ENCODE measurements at places on chromosomes 4 and X.

- DNase-seq: no peak
Measured at GRCh38 chrX:79719568-79720231, 294.9 kb upstream of the TBX22 start.

DNA sequence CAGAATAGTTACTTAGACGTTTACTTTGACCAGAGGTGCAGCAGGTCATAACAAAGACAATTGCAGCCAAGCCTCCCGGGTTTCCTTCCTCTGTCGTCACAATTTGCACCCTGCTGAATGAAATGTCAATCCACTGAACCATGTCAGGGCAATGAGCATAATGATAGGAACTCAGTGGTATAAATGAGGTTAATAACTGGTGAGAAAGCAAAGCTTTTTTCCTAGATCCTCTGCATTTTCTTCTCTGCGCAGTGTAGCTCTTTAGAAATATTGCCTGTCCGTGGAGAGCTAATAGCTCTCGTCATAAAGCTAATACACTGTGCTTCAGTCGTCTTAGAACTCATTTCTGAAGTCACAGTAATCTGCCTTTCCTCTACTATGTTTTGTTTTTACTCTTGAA lies 1960.1 kb upstream of the ADGRL3 start:
- no peak for DNase-seq

- no peak for DNase-seq
Measured at GRCh38 chr4:155208258-155209054, at the start of gene NPY2R. NPY2R (plus strand) TSS chr4:155208636; CDS start chr4:155213940, 5,304 bp downstream.

DNA sequence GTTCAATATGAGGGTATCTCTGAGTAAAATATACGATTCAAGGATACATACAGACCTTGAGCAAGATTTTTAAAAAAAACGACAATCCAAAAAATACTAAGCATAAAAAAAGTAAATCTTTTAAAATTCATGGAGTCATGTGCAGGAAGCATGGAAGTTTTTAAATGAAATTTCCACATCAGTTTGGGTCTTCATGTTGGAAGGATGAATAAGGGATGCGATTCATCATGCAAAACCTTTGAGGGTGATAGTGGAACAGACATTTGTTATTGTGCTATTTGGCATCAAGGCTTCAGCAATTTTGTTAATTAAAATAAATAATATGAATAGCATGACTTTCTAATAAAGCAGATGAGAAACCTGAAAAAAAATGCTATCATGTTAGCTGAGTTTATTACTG lies 815.0 kb upstream of the PCDH10 start:
- no peak for DNase-seq

- DNase-seq: no peak
Measured at GRCh38 chrX:133881007-133881406, 104.4 kb downstream of the GPC3 start.

DNA sequence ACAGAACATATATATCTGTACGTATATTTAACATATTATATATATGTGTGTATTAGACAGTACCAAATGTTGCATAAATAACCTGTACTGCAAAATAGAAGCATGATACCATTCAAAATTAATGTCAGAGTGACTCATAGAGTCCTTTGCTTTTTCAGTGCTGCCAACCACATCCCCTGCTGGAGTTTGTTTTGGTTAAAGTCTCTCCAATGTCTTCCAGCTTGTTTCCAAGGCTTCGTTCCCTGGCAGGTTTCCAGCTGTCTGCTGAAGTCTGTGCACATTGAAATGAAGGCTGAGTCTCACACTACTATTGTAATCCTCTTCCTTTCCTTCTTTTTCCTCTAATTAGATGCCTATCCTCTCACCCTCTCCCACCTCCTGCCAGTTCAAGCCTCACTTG lies 14.9 kb downstream of the NRK start:
- no peak for DNase-seq

GRCh38 chr4:80196259-80196921 lies 913 bp upstream of the PRDM8 start:
- DNase-seq: peak; percentile 13

DNA sequence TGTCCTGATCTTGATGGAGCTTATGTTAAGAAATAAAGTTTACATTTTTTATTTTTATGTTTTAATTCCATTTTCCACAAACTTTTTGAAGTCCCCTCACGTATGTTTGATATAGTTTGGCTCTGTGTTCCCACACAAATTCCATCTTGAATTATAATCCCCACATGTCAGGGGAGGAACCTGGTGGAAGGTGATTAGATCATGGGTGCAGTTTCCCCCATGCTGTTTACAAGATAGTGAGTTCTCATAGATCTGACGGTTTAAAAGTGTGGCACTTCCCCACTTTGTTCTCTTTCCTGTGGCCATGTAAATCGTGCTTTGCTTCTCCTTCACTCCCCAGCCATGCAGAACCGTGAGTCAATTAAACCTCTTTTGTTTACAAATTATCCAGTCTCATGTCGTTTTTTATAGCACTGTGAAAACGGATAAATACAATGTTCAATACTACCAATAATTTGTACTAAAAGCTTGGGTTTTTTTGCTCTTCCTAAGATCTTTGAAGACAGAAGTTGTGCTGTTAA lies 89.8 kb downstream of the PAPSS1 start:
- no peak for DNase-seq

GRCh38 chrX:102604327-102604726 lies 5.0 kb downstream of the ARMCX5 start:
- DNase-seq: no peak

Measured in suppressor macrophage treated with lipopolysaccharide for 1 hour (primary cell).